Epithelial cell of esophagus (primary cell): ENCODE measurements at places on chromosomes 16 and 17.

GRCh38 chr16:79367822-79368221, 232.7 kb downstream of the MAF start:
- DNase-seq: no peak

GRCh38 chr16:78641433-78641832, 542.0 kb downstream of the WWOX start:
- DNase-seq: no peak

DNA sequence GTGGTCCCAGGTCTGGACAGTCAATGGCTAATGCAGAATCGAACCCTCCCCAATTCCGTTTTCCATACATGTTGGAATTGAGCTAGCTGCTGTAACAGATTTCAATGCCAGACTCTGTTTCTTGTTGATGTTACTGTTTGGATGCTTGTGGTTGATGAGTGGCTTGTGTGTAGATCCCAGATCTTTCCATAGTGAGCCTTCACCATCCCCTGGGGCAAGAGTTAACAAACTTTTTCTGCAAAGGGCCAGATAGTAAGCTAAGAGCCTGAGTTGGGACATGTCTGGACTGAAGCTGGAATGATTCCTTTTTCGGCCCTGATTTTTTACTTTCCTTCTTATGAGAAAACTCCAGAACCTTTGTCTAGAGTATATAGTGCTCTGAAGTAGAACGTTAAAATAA, 296.3 kb downstream of the CPPED1 start:
- peak; percentile 47 for DNase-seq

DNA sequence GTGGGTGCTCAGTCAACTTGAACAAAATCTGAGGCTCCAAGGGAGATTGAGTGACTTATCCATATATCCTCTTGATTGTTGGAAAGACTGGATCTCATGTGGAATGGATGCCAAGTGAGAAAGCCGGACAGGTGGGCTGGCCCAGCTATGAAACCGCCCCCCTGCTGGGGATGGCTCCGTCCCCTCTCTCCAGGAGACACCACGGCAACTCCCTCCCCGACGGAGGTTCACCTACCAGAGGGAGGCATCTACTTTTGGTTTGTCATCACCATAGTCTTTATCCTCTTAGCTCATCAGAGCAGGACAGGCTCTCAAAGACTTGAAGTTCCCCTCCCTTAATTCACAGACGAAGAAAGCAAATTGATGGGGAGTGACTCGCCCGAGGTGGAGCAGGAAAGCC, 1.8 kb upstream of the ALG1 start:
- no peak for DNase-seq

DNA sequence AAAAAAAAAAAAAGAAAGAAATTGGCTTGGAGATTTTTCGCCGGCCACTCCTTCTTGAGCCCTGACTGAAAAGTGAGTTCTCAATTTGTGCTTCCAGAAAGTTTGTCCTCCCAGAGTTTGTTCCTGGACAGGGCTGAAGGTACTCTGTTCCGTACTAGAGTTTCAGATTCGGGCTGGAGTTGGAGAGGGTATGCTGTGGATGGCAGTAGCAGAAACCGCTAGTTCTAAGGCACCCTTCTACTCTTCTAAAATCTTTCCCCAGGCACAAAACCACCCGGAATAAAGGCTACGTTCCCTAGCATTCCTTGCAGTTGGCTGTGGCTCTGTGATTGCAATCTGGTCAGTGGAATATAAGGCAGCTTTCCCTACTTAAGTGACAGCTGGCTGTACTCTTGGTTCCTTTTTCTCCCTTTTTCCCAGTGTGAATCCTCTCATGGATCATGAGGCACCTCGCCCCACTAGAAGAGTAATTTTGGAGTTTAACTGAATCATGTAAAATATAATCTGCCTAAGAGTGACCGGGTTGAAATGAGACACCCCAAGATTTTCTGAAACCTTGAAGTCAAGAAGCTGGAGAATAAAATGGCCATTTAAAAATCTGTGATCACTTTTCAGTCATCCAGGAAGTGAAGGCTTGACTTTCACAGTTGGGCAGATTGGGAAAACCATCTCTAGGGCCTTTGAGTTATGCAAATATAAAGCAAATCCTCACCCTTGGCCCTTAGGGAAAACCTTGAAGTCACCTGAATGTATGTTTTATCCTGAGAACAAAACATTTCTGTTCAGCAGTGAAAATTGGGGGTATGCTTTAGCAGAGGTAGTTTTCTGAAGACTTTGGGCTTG, 901 bp upstream of the HEATR6 start:
- no peak for DNase-seq

GRCh38 chr16:1290860-1291575, 18.4 kb upstream of the UBE2I start:
- no peak for DNase-seq

DNA sequence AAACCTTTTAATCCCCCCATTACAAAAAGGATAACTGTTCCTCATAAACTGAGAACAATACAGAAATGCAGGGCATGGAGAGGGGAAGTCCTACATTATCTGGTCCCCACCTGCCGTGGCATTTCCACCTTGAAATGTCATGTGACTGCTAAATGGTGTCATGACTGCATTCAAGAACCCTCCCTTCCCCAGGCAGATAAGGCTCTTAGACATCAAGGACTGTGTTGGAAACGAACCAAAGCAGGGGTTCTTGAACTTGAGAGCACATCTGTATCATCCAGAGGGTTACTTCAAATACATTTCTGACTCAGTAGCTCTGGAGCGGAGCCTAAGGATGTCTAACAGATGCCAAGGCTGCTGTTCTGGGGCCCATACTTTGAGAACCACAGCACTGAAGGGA, 18.4 kb downstream of the CMTM3 start:
- no peak for DNase-seq

DNA sequence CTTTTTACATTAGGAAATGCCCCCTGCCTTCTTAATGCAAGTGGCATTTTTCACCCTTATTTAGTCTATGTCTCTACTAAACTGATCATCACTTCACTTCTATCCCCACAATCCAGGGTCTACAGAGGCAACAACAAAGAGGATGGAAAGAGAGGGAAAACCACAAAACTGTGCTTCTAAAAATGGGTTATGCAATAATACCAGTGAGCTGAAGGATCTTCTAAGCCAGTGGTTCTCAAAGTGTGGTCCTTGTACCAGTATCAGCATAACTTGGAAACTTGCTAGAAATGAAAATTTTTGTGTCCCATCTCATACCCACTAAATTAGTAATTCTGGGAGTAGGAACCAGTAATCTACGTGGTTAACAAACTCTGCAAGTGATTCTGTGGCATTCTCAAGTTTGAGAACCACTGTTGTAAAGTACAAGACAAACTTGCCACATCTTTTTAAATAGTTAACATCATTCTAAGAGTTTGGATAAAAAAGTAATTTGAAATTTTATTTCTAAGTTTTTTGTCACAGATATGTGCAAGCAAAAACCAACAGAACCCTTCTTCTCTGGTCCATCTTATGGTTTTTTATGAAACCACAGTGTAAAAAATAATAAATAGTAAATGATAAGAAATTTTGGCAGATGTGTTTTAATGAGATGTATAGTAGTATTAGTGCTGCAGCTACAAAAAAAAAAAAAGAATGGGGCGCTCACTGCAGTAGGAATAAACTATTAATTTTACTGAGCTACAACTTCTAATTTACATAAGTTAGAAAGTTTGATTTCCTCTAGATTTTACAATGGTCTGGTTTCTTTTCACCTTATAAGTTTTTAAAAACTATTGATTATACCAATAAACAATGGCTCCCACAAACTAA, 16.2 kb downstream of the CDC27 start:
- DNase-seq: no peak

GRCh38 chr16:67055712-67056487, 27.0 kb downstream of the CBFB start:
- DNase-seq: peak; percentile 98

- DNase-seq: no peak
These were observed 9.7 kb downstream of the RMI2 start for GRCh38 chr16:11354733-11355574.

- peak; percentile 71 for DNase-seq
These were observed 137.2 kb downstream of the UTP18 start for GRCh38 chr17:51397361-51398127.

GRCh38 chr16:84933774-84934631, 77.3 kb downstream of the ZDHHC7 start:
- no peak for DNase-seq

DNA sequence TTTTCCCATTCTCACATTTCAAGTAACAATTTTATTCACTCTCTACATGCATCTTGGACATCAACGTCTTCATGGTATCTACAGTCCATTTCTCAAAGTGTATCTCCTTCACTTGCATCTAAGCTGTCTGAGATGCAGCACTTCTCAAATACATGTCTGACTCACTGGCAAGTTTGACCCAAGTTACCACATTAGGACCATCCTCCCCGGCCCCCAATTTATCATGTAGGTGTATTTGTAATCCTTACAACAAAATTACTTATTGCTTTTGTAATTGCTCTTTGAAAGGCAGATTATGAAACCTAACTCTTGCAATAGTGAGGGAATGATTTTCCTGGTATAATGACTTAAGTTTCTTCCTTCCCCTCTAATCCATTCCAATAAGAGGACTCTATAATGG, 28.9 kb upstream of the ULK2 start:
- DNase-seq: no peak

DNA sequence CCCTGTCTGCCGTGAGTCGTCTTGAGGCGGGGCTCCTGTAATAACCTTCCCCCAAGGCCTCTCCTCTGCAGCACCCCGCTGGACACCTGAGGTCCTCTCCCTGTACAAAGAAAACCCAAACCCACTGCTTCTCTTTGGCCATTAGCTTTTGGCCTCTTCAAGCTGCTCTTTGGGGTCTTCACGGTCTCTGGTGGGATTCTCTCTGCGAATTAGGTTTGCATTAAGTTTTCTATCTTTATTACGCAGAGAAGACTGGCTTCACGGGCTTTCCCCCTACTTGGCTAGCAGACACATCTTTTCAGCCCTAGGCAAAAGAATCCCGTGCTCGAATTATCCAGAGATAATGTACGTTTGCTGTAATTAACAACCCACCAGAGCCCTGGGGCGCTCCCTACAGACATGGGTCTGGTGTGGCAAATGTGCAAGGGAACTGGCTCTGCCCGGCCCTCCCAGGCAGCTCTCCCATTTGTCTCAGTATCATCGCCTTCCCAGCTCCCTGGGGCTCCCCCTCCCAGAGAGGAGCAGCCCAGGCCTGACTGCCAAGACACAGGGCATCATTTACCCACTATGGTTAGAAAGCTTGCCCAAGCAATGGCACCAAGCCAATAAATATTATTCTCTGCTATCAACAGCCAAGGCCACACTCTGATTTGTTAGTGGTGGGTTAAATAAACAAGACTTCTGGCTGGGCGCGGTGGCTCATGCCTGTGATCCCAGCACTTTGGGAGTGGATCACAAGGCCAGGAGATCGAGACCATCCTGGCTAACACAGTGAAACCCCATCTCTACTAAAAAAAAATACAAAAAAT, 24.7 kb upstream of the KLHDC4 start:
- DNase-seq: peak; percentile 88

GRCh38 chr17:1470071-1470754, 14.2 kb upstream of the CRK start:
- no peak for DNase-seq

DNA sequence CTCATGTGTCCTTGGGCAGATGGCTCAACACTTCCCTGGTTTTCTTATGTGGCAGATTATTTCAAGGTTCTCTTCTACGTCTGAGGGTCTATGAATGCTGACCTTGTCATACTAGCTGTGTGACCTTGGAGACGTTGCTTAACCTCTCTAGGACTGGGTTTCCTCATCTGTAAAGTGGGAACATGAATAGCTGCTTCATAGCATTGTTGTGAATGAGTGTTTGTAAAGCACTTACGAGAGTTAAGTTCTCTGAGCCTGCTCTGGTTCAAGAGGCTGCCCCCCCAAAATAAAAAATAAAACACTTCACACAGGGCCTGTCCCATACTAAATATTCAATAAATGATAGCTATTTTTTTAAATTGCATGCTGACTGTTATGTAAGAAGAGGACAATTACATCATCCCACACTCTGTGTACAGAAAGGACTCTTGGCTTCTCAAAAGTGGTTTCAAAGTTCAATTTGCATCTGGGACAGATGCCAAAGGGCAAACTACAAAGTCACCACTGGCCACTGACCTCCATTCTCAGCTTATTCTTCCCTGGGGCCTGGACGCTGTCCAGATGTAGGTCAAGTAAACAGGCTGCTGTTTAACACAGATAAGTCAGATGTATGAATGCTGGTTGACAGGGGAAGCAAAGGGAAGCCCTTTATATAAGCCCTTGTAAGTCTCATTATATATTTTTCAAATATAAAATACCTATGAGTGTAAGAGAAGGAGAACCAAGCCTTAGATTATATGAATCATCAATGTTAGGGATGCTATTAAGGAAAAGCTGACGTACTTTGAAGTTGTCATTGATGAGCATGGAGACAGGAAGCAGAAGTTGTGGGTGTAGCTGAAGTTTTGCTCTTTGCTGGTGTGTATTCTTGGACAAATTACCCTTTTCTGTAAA, 15.4 kb upstream of the NDEL1 start:
- DNase-seq: no peak

DNA sequence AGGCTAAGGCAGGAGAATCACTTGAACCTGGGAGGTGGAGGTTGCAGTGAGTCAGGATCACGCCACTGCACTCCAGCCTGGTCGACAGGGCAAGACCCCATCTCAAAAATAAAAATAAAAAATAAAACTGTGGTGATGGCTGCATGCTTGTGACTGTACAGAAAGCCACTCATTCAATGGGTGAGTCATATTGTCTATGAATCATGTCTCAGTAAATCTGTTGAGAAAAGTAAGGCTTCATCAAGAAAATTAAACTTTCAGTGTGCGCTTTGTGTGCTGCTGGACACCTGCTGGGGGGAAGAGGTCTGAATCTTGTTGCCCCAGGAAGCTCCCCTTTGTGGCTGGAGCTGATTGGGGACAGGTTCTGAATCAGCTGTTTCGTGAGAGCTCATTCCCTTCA, 11.3 kb downstream of the NUBP1 start:
- peak; percentile 73 for DNase-seq

- no peak for DNase-seq
These were observed 800 bp upstream of the NME4 start for GRCh38 chr16:396199-396598.

DNA sequence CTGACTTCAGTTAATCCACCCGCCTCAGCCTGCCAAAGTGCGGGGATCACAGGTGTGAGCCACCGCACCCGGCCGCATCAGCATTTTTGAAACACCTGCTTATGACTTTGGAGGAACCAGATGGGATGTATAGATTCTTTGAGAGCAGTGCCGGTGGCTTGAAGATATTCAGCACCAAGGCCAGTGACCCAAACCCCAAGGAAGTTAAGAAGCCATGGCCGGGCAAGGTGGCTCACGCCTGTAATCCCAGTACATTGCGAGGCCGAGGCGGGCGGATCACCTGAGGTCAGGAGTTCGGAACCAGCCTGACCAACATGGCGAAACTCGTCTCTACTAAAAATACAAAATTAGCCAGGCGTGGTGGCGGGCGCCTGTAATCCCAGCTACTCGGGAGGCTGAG, 43.9 kb downstream of the TRARG1 start:
- peak; percentile 32 for DNase-seq

DNA sequence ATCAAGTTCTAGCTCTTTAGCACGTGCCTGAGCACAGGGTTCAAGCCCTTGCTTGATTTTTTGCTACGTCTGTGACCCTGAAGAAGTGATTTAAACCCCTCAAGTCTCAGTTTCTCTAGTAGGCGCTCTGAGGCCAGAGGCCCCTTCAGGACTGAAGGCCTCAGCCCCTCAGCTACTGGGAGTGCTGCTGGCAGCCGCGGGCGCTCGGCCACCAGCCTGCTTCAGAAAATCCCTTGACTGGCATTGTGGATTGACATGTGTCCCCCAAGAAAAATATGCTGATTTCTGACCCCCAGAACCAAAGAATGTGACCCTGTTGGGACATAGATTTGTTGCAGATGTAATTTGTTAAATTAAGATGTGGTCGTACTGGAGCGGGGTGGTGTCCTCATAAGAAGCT, 20.2 kb upstream of the WFDC1 start:
- DNase-seq: no peak

- no peak for DNase-seq
These were observed 32.0 kb upstream of the TOX3 start for GRCh38 chr16:52578829-52579498.
